Iris pigment epithelial cell (primary cell): ENCODE measurements at places on chromosomes 4 and X.

DNA sequence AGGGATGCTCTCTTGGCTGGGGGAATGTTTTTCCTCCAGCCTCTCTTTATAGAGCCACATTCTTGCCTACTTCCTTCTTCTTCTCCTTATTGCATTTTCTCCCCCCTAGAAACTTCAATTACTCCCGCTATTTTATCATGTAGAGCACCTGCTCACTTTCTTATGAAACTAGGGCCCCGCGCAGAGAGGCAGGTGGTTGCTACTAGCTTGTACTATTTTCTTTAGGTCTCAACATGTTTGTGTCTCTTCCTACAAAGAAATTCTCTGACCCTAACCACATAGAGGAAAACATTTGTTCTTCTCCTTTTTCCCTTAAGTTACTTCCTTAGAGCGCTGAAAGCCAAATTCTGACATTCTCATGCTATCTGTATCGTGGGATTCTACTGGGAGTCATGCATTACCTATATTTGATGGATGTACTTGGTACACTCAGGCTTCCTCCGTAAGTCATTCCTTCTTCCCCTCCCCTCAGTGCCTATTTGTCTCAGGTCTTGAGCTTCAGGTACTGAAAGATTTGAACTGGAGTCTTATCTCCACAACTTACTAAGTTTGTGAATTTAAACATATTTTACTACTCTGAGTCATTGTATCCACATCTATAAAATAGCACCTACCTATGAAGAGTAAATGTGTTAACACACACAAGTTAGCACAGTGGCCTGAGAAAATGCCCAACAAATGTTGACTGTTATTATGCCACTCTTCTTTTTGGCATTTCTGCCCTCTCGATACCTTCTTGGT is 159.1 kb upstream of the LEF1 start:
- DNase-seq, result no peak

DNA sequence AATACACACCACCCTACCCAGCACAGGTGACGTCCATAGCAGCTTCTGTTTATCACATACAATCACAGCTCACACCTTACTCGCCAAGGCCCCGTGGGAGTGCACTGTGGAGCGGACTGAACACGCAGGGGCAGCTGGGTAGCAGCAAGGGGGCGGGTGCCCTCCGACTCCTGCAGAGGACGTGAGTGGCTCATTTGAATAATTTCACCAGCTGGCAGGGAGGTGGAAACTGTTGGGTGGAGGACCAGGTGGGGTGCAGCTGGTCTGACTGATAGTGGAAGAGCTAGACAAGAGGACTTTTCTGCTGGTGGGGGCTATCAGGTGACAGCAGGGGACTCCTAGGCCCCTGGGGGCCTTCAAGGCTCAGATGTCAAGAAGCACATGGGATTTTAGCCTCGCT is 16.3 kb downstream of the MAN2B2 start:
- no peak for DNase-seq

GRCh38 chrX:7435822-7436221 is 287.9 kb upstream of the PUDP start:
- peak; percentile 2 for DNase-seq

GRCh38 chrX:71195964-71196649 is 26.9 kb upstream of the GJB1 start:
- DNase-seq, result no peak

DNA sequence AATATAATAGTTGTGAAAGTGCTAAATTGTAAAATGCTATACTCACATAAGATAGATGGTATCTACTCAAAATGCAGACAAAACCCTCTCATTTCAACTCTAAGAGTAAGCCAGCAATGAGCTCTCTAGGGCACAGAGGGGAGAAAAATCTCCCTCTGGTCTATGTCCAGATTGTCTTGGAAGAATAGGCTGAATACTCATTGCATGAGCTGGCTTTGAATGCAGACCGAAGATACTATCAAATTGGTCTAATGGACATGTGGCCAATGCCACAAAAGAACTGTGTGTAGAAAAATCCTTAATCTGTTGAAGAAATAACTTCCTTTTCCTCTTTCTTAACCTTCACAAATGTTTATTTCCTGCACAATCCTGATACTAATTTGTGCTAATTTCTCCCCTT is 3.5 kb downstream of the ZXDA start:
- DNase-seq, result peak; percentile 75

DNA sequence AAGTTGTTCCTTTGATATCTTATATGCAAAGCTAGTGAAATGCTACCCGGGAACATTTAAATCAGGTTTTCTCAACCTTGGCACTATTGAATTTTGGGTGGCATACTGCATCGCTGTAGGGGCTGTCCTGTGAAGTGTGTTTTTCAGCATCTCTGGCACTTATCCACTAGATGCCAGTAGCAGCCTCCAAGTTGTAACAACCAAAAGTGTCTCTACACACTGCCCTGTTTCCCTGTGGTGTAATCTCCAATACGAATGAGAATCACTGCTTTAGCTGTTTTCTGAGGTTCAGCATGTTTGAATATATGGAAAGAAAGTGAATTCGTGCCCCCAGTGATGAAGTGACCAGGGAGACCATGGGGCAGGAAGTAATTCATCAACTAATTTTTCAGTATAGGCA is 551.6 kb upstream of the PRKX start:
- no peak for DNase-seq

- DNase-seq, result peak; percentile 22
Measured at GRCh38 chr4:136713140-136713539, 819.2 kb downstream of the PCDH18 start.

DNA sequence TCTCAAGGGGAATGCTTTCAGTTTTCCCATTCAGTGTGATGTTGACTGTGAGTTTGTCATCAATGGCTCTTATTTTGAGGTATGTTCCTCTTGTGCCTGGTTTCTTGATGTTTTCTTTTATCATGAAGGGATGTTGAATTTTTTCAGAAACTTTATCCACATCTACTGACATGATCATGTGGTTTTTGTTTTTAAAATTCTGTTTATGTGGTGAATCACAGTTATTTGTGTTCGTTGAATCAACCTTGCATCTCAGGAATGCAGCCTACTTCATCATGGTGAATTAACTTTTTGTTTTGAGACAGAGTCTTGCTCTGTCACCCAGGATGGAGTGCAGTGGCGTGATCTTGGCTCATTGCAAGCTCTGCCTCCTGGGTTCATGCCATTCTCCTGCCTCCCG is 263.1 kb upstream of the KLF3 start:
- peak; percentile 10 for DNase-seq

DNA sequence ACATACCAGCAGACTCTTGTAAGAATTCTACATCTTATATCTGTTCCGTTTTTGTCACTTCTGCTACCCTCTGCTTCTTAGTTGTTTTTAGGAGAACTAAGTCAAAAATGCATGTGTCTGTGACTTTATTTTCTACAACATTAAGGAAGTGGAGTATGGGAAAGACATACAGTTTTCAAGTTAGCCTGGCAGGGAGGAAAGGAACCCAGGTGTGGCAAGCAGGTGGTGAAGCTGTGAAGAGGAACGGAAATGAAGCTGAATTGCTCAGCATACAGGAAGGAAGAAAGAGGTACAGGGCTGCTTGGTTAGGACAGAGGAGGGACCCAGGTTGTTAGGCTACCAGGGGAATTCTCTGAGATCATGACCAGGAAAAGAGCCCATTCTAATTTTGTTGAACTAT is 9.4 kb downstream of the GPRIN3 start:
- DNase-seq, result no peak

DNA sequence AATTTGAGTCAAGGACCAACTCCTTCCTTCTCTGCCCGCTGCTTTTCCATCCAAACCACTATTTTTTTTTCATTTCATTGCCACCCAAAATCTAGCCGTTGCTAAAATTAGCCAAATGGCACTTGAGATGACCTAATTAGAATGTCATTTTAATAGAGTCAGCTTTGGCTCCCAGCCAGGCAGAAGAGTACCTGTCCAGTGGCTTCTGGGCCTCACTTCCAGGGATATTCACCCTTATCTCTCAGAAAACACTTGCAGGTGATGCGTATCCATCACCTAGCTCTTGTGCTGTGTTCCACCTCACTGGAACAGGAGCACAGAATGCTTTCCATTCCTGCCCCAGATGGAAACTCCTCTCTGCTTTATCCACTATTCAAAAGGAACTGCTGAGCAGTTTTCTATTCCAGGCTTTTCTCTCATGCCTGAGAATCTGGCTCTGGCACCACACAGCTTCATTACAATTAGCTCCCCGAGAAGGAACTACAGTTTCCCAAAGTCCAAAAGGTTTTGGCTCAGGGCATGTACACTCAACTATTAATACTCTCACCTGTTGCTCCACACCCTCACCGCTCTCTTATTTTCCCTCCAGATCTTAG is 18.5 kb downstream of the MAGEA9B start:
- DNase-seq, result no peak

GRCh38 chrX:74286950-74287740 is 16.8 kb upstream of the ZCCHC13 start:
- DNase-seq, result peak; percentile 83

DNA sequence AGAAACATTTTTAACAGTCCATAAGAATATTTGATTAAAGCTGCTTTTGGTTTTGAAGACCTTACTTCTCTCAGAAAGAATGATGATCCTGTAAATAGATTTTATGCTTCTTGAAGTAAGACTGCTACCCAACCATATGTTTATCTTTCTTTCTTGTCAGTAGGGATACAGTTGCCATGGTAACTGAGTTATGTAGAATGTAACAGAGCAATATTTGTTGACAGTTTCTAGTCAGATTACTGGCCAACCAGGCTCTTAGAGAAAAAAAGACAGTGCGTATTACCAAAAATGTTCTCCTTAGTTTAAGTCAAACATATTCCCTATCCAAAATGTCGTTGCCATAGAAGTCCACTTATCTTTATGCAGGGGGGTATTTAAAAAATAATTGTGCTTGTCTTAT is 456.8 kb downstream of the PRR32 start:
- no peak for DNase-seq

- DNase-seq, result peak; percentile 64
Measured at GRCh38 chrX:31551913-31552312, 480.1 kb upstream of the FTHL17 start.

DNA sequence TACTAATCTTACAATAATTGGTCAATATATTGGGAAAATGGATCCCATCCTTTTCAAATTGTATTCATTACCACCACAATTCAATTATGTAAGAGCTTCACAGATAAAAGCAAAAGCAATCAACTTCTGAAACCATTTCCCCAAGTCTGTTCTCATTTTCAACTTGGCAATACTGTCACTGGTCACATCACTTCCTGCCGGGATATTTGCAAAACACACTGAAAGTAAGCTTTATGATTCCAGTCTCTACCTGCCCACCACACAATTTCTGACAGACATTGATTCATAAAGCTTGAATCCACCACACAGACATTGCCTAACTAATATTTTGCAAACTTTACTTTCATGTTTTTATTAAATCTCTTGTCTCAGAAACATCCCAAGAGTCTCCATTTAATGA is 53.6 kb downstream of the LIN54 start:
- DNase-seq, result no peak

GRCh38 chr4:61772126-61772525 is 572.0 kb downstream of the ADGRL3 start:
- peak; percentile 2 for DNase-seq

DNA sequence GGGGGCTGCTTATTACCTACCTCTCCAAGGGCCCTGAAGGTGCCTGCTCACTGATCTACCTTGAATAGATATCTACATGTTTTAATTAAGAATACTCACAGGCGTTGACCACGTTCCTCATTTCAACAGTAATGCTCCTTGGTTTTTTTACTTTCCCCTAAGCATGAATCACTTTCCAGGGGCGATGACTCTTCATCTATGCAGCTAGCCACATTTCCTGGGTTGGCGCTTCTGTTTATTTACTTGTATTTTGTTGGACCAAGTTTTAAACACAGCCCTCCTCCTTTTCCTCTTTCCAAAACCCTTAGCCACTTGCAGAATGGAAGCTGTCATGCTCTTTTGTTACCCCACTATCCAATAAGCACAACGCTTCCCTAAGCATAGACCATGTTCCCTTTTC is 50.8 kb downstream of the CBLL2 start:
- DNase-seq, result peak; percentile 78

DNA sequence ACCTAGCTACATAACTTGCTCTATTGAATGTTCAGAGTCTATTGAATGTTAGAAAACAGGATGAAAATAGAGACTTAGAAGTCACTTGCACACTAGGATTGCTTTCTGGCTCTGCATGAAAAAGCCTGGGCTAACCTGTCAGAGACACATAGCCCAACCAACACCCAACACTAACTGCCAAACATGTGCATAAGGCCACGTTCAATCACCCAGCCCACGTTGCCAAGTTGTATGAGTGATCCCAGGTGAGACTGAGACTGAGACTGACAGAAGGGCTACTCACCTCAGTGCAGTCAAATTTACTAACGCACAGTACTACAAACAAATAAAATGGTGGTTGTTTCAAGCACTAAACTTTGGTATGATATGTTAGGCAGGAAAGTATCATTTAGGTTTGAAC is 61.0 kb downstream of the LDB2 start:
- DNase-seq, result no peak

DNA sequence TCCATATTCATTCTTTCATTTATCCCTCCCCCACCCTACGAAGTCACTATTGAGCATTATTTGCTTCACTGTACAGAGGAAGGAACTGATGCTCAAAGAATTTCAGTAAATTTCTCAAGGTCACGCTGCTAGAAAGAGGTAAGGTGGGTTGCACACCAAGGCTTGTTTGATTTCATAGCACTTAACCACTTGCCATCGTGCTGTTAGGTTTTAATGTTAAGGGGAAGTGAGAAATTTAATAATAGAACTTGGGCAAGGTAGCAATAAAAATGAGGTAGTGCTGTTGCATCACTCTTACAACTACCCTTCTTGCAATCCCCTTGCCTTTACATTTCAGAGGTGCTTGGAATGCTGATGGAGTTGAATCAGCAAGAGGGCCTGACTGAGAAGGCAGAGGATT is 343.1 kb downstream of the MID1IP1 start:
- no peak for DNase-seq

- no peak for DNase-seq
Measured at GRCh38 chrX:96713303-96713702, 28.7 kb downstream of the DIAPH2 start.

GRCh38 chr4:153257151-153257620 is 52.9 kb downstream of the TRIM2 start:
- DNase-seq, result peak; percentile 81

- no peak for DNase-seq
Measured at GRCh38 chrX:78997870-78998558, 52.8 kb downstream of the P2RY10 start.
